SK-N-DZ (cell line): ENCODE measurements at places on chromosomes 1 and 21.
A peak's percentile ranks its signal among the peaks of the same experiment; 100 is the strongest.

GRCh38 chr21:30463713-30464112 is 16.5 kb downstream of the KRTAP19-1 start:
- peak; percentile 2 for DNase-seq

GRCh38 chr1:199522338-199522737 is 505.2 kb upstream of the NR5A2 start:
- no peak for DNase-seq

GRCh38 chr1:223642237-223642636 is 23.3 kb downstream of the CAPN8 start:
- no peak for DNase-seq

GRCh38 chr1:202998836-202999750 is 8.1 kb upstream of the TMEM183A start:
- DNase-seq, result peak; percentile 35

- DNase-seq, result no peak
Measured at GRCh38 chr1:155223047-155223446, 14.6 kb downstream of the MTX1 start.

- DNase-seq, result peak; percentile 94
Measured at GRCh38 chr1:112955773-112956543, at the start of gene SLC16A1. Gene SLC16A1 (minus strand): TSS chr1:112956196. CDS start chr1:112929308, 26,888 bp downstream.

DNA sequence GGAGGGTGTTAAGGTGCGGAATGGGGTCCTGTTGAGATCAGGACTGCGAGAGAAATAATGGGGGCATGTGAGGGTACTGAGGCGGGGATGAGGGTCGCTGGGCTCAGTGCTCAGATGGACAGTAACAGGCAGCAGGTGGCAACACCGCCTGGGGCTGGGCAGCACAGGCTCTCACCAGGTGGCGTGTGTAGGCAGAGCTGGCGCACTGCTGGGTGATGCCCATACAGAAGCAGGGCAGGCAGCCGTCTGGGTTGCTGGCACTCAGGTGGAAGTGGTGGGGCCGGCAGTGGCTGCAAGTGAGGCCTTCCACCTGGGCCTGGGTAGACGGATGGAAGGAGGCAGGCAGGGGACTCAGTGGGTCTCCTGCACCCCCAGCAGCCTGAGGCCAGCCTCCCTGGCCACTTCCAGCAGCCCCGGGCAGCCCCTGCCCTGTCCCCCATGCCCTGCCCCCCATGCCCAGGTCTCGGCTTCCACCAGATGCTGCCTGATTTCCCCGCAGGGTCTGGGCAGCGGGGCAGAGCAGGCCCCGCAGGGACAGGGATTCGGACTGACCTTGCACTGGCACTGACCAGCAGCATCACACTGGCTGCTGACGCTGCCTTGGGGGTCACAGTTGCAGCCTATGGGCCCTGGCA is 60.5 kb downstream of the LDLRAD2 start:
- no peak for DNase-seq

GRCh38 chr1:150995460-150995859 is 11.2 kb downstream of the MINDY1 start:
- DNase-seq, result no peak

DNA sequence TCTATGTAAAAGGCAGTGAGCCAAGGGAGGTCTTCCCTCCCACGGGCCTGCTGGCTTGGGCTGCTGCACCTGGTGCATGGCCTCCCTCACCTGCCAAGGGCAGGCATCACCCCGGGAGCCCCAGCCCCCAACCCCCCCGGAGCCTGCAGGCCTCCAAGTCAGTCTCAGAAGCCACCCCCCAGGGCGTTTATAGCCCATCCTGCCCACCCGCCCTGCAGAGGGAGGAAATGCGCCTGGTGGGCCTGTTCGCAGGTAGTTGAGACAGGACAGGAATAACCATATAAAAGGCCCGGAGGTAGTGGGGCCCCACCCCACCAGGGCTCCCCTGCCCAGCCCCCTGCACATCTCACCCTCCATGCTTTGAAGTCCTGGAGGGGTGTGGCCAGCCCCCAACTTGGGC is 18.2 kb upstream of the ARF1 start:
- no peak for DNase-seq

DNA sequence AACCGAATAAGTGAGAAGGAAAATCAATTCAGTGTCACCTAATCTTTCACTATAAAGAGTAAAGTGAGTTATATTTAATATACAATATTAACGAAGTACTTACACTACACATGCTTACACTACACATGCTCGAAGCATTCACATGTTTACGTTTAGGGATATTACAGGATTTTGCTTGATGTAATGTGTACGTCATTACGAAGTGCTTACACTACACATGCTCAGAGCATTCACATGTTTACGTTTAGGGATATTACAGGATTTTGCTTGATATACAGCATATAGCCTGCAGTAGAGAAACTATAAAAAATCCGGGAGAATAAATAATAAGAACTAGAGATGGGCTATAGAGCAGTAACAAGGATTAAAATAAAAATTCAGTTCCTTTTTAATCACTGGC is 538.8 kb upstream of the CXADR start:
- no peak for DNase-seq

DNA sequence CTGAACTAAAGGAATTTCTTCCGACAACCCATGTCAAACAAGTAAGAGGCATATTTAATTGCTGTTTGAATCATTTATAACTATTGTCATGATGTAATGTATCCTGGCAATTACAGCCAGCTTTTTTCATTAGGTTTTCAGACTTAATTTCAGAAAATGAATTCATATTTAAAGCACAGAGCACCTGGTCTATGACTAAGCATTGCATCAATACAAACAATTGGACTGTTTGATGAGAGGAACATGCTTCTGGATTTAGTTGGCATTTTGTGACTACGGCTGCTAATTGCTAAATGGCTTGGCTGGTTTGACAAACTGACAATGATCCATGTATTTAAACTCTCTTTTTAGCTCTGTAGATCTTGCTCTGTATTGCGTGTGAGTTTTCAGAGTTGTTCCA is 853.4 kb downstream of the NCAM2 start:
- DNase-seq, result no peak
